ENCODE measurements at places on chromosomes 6 and 20. TPM values are rescaled to one million over a fixed set of nuclear protein-coding genes. Genes with fewer than 3 reads are reported as not detected.

JPH2 gene
- total RNA-seq, result not detected

LTB gene
- 239 TPM for total RNA-seq

GRCh38 chr6:4459032-4459431 lies 317.2 kb upstream of the CDYL start:
- no peaks in the 10 kb centered on the region for H3K4me1 ChIP-seq
- H3K4me3 ChIP-seq, result no peak overlapping the region
- no peak overlapping the region for H3K27ac ChIP-seq
- DNase-seq, result no peak
- no peaks in the 10 kb centered on the region for H3K36me3 ChIP-seq
- peaks cover 4% of the 10 kb centered on the region for H3K27me3 ChIP-seq

- H3K27me3 ChIP-seq, result no peaks in the 10 kb centered on the region
- DNase-seq, result no peak
- no peak overlapping the region for H3K27ac ChIP-seq
Measured at GRCh38 chr6:154236646-154237301, 119.8 kb downstream of the IPCEF1 start.

- no peaks in the 10 kb centered on the region for H3K27me3 ChIP-seq
- no peak overlapping the region for H3K27ac ChIP-seq
- no peaks in the 10 kb centered on the region for H3K4me1 ChIP-seq
- H3K4me3 ChIP-seq, result no peak overlapping the region
- H3K36me3 ChIP-seq, result no peaks in the 10 kb centered on the region
Measured at GRCh38 chr6:52317841-52318581, 33.5 kb upstream of the MCM3 start.

- H3K4me1 ChIP-seq, result no peaks in the 10 kb centered on the region
- H3K4me3 ChIP-seq, result no peak overlapping the region
- no peaks in the 10 kb centered on the region for H3K36me3 ChIP-seq
Measured at GRCh38 chr6:4316867-4317400, 181.6 kb upstream of the ECI2 start.

- no peaks in the 10 kb centered on the region for H3K4me1 ChIP-seq
- peaks cover 14% of the 10 kb centered on the region for H3K27me3 ChIP-seq
- H3K4me3 ChIP-seq, result no peak overlapping the region
- no peak overlapping the region for H3K27ac ChIP-seq
- no peaks in the 10 kb centered on the region for H3K36me3 ChIP-seq
Measured at GRCh38 chr6:168949981-168950857, 303.4 kb downstream of the THBS2 start.

Measured in CD4-positive, alpha-beta T cell (primary cell).